ENCODE measurements at places on chromosomes 3 and 15.

DNA sequence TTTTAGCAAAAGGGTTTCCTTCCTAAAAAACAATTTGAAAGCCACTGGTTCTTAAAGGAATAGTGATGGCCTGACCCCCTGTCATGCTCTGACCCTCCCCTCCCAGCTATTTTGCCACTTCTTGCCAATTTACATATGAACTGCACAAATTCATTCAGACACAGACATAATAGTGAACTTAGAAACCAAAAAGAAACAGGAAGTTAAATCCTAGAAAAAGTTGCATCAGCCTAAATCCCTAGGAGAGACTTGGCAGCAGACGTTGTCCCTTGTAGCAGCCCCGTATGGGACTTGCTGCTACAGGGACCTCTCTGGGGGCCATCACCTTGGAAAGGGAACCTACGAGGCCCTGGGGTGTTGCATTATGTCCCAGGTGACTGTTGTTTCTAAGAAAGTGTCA lies 14.3 kb upstream of the PDE8A start:
- no peak for DNase-seq

DNA sequence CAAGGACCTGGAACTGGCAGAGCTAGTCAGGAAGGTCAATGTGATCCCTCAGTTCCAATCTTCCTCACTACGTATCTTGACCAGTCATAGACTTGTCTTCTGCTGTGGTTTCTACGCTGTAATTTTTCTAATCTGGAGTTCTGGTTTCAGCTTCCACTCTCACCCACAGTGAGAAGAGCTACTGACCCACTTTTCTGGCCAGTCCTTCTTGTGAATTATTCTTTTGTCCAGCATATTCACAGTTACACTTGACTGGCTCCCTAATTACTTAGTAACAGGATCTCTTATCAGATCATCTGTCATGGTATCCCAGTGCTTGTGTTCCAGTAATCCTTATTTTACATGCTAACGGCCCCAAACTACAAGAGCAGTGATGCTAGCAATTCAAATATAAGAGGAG lies 72.4 kb upstream of the MME start:
- DNase-seq = no peak

DNA sequence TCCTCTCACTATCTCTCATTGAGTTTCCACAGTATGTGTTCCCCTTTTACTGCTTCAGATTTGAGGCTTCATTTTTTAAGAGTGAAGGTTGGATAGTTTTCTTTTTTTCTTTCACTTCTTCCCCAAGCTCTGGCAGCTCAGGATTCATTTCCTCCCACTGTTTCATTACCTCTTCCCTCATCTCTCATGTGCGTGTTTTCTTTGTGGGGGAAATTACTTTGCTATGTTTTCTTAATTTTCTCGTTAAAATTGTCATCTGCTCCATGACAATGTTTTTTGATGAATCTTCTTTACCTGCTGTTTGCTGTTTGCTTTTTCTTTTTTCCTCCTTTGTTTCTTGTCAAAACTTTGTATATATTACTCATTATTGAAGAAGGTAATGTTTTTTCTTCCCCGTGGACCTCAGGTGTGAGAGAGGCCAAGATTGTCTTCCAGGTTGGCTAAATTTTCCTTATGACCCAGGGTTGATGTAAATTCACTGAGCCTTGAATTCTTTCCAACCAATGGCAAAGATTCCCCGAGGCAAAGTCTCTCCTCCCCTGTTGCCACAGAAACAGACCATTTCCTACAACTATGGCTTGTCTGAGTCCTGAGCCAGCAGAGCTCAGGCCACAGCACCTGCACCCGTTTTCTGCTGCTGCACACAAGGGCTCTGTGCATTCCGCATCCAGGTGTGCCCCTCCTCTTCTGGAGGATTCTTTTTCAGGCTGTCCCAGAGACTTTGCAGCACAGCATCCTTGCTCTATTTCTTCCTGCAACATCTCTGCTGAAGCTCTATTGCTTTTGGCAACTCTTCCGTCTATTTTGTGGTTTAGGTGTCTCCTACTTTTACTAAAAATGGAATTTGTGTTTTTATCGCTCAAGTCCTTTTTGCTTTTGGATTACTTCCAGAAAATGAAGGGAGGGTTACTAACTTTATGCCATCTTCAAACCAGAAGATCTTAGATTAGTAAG lies 66.1 kb downstream of the NOX5 start:
- DNase-seq = no peak

DNA sequence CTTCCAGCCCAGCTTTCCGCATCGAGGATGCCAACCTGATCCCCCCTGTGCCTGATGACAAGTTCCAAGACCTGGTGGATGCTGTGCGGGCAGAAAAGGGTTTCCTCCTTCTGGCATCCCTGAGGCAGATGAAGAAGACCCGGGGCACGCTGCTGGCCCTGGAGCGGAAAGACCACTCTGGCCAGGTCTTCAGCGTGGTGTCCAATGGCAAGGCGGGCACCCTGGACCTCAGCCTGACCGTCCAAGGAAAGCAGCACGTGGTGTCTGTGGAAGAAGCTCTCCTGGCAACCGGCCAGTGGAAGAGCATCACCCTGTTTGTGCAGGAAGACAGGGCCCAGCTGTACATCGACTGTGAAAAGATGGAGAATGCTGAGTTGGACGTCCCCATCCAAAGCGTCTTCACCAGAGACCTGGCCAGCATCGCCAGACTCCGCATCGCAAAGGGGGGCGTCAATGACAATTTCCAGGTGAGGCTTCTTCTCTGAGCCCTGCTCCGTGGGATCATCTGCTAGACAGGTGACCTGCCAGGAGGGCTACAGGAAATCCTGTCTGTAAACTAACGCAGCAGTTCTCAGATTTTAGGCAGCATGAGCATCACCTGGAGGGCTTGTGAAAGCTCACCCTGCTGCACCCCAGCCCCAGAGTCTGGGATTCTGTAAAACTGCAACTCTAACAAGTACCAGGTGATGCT lies 1.6 kb downstream of the THBS1 start:
- no peak for DNase-seq

GRCh38 chr3:186004671-186005070 lies 66.9 kb upstream of the TRA2B start:
- no peak for DNase-seq

GRCh38 chr3:37521429-37521828 lies 340.3 kb upstream of the CTDSPL start:
- DNase-seq = no peak

- no peak for DNase-seq
These were observed 125.9 kb downstream of the EBLN2 start for GRCh38 chr3:73187328-73187727.

DNA sequence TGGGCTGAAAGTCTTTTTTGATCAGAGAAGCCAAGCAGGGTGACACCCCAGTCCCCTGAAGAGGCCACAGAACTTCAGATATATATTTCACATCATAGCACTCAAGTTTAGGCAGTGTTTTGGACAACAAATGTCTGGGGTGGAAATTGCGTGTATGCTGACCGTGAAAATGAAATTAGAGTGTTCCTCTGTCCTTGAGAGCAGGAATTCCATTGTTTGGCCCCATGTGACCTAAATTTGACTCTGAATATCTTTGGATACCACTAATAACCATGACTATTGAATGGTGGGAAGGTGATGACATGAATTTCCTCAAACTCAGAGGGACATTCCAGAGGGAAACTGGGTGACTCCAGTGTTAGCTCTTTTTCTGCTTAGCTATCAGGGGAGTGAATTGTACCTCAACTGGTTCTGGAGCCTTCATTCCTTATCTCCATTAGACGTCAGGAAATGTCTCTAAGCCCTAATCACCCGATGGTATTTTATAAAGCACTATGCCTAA lies 263.5 kb upstream of the RASGRP1 start:
- no peak for DNase-seq

GRCh38 chr3:24498391-24498790 lies 3.7 kb upstream of the THRB start:
- no peak for DNase-seq

DNA sequence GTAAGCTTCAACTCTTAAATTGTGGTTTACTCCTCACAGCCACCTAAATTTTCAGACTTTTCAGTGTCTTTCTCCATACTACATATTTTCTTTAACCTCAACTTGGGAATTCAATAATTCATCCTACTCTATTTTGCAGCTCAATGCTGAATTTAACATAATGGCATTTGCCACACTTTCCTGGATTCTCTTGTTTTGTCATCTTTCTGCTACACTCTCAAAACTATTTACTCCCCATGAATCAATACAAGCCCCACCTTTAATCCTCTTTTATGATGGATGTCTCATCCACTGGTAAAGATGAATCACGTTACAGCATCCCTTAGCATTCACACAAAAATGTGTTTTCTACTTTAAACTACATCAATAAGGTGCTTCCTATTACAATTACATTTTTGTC lies 19.6 kb upstream of the CHMP2B start:
- DNase-seq = no peak

DNA sequence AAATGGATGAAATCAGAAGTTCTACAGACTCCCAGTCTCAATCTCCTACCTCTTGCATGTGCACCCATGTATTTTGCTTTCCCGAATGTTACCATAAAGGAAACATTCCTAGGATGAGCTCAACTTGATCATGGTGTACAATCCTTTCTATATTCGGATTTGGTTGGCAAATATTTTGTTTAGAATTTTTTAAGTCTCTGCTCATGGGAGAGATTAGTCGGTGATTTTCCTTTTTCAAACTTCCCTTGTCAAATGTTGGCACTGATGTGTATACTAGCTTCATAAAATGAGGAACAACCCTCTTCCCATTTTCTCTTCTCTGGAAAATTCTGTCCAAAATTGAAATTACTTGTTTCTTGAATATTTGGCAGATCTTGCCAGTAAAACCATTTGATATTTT lies 317.6 kb upstream of the RASGRP1 start:
- no peak for DNase-seq

DNA sequence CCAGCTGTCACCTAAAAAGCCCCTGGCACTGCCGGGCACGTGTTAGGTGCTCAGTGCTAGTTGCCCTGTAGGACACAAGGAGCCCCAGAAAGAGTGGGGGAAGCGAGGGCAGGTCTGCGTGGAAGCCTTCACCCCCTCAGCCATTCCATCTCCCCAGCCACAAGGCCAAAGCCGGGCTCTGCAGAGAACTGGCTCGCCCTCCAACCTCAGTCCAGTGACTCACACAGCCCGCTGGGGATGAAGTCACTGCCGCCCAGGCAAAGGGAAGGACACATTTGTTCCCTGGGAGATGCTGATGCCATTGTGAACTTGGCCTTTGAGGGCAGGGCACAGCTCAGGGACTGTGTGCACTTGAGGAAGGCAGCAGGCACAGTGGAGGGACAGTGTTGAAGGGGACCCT lies 48.1 kb downstream of the IQSEC1 start:
- DNase-seq = no peak

- no peak for DNase-seq
These were observed 353.2 kb downstream of the AGBL1 start for GRCh38 chr15:86432861-86433260.

DNA sequence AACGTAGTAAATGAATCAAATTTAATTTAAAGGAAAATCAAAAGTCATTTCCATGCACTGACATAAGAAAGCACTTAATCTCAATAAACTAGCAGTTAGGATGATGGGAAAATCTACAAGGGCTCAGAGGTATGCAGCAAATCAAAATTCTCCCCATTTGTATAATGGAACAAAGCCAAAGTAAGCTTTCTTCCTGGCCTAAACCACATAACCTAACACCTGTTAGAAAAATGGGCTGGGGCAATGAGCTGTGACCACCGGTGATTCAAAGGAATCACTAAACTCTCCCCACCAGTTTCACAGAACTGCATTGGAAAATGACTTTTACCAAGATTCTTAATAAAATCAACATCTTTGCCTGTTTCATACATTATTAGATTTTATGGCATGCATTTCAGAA lies 1024.3 kb downstream of the FHIT start:
- DNase-seq = no peak

- DNase-seq = no peak
These were observed 116.7 kb downstream of the WDR76 start for GRCh38 chr15:43943511-43943910.

DNA sequence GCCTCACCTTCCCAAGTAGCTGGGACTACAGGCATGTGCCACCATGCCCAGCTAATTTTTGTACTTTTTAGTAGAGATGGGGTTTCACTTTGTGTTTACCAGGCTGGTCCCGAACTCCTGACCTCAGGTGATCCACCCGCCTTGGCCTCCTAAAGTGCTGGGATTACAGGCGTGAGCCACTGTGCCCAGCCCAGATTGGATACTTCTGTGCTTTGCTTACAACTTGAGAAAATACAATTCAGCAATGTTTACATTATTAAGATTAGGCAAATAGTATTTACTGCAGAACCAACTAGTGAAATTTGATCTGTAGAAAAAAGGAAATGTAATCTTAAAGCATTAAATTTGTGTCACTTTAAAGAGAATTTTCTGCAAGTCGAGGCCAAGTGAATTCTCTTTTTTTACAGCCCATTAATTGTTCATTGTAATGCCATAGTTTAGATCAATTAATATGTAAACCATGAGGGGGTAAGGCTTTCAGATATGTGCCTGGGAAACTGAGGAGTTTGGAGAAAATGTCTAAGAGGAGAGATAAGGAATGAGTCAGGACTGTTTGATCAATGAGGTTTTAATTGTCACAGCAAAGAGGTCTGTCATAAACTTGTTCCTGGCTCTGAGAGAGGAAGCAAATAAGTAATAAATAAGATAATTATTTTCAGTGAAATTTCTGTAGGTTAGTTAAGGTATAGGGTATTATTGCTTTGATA lies 15.3 kb downstream of the PYDC2 start:
- DNase-seq = no peak

DNA sequence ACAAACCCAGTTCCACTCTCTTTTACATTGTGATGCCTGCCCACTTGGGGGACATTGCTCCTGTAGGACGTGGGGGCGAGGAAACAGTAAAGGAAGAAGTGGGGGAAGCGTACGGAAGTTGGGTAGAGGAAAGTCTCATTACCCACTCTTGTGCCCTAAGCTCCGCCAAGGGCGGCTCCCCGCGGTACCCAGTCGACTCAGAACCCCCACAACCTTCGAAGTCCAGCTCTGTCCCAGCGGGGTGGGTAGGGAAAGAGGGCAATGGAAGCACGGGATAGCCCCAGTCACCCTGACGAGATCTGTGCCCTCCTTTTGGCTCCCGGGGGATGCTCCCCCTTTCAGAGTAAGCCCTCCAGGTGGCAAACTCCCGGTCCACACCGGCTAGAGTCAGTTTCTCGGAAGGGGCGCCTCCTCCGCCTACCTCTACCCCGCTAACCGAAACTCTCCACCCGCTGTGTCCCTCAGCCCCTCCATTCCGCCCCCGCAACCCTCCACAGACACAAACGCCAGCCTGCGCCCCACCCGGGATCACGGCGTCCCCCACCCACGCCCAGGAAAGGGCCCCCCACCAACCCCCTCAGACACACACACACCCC lies 527 bp downstream of the CSNK1G1 start:
- peak; percentile 13 for DNase-seq

- no peak for DNase-seq
These were observed 17.2 kb downstream of the TMOD3 start for GRCh38 chr15:51846463-51847230.

DNA sequence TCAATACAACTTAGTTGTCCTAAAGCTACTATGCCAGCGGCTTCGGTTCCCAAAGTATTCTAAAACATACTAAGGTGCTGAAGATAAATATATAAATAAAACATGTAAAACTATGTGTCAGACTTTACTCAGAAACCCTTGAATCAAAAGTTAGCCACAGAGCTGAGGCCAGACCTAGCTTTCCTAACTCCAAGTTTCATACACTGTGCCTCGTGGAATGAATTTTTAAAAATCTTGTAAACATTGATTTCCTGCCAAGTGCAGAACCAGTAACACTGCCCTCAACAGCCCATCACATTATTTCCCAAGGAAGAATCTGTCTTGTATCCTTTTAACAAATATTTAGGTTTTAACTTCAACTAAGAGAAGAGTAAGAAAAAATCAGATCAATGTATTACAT lies 36.4 kb downstream of the TAMM41 start:
- no peak for DNase-seq

All from stimulated activated CD4-positive, alpha-beta T cell treated with anti-CD3 and anti-CD28 coated beads, Interleukin-4, amount 100 ng/mL, for 48 hours (primary cell).